Stimulated activated CD4-positive, alpha-beta T cell treated with anti-CD3 and anti-CD28 coated beads, Interleukin-1b, Interleukin-23, amount 100 ng/mL, for 24 hours (primary cell): ENCODE measurements at places on chromosomes 3 and 15.

DNA sequence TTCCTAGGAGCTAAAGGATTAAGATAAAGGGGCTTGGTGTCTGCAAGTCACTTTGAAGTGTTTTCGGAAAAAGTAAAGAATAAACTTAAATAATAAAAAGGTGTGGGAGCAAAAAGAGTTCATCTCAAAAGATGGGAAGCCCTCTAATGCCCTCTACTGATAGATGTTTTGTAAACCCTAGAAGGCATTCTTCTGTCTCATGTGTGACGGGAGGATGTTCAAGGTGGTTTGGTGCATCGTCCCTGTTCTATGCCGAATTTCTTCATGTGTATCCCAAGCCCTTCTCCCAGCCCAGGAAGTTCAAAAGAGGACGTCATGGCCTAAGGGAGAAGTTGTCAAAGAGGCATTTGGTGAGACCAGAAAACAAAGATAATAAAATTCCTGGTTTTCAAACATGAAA lies 37.2 kb downstream of the CCK start:
- no peak for DNase-seq

DNA sequence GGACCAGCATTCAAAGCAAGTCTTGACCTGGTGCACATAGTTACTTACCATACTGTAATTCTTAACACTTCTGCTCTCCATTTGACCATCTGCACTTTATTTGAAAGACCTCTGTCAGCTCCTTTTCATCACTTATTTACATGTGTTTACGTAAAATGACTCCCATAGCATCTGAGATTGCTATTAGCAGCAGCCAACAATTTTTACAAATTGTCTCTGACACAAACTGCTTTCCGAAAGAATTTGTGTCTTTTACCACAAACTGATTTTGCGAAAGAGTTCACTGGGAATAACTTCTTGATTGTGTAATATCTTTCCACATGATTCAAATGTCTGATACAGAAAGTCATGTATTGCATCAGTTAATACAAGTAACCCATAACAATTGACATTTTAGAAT lies 144.1 kb upstream of the PEX5L start:
- DNase-seq: no peak

DNA sequence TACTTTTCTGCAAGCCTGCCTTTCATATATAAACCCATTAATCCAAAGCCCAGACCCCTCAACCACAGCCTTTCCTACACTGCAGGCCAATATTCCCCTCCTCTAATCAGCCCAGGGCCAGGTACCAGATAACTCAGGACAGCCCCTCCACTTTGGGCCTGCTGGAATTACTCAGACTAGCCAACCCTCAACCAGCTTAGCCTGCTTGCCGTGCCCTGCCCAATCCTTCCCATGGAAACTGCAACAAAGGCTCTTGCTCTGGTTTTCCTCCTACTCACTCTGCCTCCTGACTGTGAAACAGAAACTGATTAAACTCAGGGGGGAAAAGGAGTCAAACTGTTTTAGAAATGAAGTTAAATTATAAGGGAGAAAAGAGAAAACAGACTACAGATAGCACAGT lies 248.1 kb downstream of the KLF13 start:
- no peak for DNase-seq

GRCh38 chr3:107633327-107634098 lies 110.8 kb downstream of the BBX start:
- DNase-seq: no peak

- DNase-seq: no peak
These were observed 3.5 kb upstream of the EFCC1 start for GRCh38 chr3:128997486-128998133.

DNA sequence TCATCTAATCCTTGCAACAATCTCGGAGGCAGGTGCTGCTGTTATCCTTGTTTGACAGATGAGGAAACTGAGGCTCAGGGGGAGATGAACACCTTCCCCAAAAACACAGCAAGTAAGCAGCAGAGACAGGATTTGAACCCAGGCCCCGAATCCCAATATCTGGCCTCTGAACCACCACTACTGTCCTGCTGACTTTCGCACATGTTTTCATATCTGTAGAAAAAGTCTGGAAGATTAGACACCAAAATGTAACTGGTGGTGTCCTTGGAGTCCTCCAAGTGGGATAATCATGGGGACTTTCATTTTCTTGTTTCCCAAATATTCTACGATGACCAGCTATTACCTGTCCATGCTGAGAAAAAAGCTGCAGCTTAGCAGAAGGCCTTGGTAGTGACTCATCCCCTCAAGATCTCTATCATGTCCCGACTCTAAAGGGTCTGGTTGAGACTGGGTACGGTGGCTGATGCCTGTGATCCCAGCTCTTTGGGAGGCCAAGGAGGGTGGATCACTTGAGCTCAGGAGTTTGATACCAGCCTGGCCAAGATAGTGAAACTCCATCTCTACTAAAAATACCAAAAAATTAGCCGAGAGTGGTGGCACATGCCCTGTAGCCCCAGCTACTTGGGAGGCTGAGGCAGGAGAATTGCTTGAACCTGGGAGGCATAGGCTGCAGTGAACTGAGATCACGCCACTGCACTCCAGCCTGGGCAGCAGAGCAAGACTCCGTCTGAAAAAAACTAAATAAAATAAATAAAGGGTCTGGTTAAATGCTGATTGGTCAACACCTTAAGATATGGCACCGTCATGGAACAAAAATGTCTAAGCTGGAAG lies 8.6 kb downstream of the IRAK2 start:
- no peak for DNase-seq

- no peak for DNase-seq
These were observed 99.1 kb downstream of the FOXP1 start for GRCh38 chr3:71484452-71484851.

GRCh38 chr15:68794863-68795262 lies 25.8 kb downstream of the ANP32A start:
- no peak for DNase-seq

DNA sequence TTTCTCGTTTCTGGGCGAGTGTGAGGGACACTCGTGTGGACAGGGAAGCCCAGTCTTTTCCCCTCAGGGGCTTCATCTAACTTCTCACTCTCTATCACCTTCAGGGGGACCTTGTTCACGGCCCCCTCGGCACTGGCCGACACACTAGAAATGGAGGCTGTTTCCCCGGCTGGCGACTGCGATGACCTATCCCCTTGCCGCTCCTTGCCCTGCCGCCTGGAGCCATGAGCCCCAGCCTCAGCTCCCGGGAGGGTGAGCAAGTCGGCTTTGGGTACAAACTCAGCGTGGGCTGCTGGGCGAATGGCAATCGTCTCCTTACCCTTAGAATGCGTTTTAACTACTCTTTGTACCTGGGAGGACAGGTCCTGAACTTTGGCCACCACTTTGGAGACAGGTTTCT lies 41.0 kb downstream of the FMN1 start:
- DNase-seq: no peak

DNA sequence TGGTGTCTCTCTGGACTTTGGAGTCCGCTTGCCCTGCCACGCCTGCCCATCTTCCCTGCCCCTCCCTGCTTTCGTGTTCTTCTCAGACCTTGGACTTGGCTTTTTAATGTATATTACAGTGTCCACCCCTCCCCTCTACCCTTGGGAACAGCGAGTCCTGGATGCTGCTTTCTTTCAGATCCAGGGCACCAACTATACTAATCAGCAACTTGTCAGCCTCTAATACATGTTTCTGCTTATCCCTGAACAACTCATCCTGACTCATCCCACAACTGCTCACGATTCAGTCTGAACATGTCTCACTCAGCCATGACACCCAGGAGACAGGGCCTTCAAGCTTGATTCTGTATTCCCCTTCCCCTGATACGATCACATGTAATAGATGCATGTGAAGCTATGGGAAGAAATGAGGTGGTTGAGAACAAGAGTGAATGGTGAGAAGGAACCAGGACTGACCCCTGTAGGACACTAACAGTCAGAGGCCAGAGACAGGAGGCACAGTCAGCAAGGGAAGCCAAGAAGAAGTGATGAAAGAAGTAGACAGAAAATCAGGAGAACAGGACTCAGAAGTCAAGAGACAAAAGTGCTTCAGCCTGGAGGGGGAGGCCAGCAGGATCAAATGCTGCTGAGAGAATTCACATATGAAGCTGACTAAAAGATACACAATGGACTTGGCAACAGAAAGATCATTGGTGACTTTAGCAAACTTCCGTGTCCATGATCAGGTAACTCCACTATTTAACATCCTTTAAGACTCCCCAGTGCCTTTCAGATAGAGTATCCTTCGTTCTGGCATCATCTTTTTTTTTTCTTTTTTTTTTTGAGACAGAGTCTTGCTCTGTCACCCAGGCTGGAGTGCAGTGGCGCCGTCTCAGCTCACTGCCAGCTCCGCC lies 35.4 kb downstream of the BCL2L10 start:
- DNase-seq: no peak

GRCh38 chr3:111238885-111239284 lies 167.3 kb downstream of the NECTIN3 start:
- no peak for DNase-seq

DNA sequence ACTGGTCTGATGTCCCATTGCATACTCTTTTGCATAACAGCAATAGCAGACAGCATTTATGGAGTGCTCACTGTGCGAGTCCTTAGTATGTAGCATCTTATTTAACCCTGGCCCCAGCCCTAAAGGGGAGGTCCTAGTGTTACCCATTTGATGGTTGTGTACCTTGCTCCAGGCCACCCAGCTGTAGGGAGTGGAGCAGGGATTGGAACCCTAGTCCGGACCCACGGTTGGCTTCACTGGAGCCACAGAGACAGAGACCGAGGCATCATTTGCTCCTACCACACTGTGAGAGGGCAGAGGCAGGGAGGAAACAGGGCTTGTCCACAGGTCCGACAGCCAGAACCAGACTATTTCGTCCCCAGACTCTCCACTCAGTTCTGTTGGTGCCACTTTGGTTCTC lies 16.0 kb upstream of the TSEN2 start:
- no peak for DNase-seq

GRCh38 chr3:9077029-9077428 lies 113.8 kb upstream of the RAD18 start:
- DNase-seq: no peak

- DNase-seq: no peak
These were observed 276.2 kb upstream of the EPHA6 start for GRCh38 chr3:96538186-96538585.

DNA sequence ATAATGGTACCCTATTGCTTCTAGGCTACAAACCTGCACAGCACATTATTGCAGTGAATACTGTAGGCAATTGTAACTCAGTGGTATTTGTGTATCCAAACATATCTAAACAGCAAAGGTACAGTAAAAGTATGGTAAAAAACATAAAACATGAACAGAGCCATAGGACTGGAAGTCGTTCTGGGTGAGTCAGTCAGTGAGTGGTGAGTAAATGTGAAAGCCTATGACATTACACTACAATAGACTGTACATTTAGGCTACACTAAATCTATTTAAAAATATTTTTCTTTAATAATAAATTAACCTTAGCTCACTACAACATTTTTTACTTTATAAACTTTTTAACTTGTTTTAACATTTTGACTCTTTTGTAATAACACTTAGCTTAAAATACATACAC lies 21.3 kb downstream of the RAB6B start:
- no peak for DNase-seq

DNA sequence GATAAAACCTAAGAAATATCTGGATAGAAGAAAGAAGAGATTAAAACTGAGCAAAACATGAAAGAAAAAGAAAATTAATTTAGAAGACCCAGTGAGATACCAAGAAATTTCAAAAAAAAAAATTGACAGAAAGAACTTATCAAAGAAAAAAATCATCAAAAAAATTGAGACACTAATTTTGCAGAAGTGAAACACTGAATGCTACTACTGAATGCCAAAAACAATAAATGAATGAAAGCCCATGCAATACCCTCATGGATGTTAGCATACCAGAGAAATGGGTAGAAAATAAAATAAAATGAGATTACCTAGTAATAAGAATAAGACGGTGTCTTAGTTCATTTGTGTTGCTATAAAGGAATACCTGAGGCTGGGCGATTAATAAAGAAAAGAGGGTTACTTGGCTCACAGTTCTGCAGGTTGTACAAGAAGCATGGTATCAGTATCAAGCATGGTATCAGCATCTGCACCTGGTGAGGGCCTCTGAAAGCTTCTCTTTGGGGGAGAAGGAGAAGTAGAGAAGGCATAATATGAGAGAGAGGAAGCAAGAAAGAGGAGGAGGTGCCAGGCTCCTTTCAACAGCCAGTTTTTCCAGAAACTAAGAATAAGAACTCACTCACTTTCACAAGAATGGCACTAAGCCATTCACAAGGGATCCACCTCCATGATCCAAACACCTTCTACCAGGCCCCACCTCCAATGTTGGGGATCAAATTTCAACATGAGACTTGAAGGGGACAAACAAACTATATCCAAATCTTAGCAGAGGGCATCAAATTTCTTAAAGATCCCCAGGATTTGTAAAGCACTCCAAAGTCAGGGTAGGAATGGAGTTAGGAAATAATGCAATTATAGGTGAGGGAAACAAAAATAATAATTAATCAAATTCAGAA lies 73.2 kb downstream of the BTLA start:
- DNase-seq: no peak

GRCh38 chr3:137335478-137335877 lies 377.7 kb downstream of the IL20RB start:
- no peak for DNase-seq

DNA sequence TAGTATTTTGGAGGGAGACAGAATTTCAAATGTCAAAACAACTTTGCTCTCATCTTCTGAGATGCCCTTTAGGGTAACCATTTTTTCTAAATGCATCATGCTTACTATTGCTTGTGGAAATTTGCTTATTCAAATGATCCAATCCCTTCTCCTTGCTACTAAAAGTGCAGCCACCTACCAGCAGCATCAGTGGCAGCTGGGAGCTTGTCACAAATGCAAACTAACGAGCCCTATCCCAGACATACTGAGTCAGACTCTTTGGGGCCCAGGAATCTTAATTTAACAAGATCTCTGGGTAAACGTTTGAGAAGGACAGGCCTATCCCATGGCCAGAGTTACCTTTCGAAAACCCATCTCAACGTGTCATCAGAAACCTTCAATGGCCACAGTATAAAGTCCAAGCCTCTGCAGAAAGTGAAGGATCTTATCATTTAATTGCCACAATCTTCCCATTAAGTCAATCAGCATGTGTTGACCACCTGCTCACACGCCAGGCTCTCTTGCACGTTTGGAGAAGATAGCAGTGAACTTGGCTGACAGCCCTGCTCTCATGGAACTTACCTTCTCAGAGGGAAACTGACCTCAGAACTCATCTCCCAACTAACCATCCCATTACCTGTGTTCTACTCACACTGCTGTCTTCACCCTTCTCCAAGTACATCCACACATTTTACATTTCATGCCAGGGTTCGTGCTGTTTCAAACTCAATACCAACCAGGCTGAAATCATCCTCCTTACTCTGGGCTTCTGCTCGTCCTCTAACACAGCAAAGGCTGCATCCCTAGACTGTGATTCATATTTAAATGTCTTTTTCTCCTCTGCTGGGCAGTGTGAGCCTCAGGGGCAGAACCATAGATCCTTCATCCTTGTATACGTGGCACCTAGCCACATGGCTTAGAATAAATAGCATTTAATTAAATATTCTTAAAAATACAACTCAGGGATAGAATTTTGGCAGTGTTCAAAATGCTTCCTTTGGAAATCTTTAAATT lies 24.8 kb upstream of the VGLL4 start:
- DNase-seq: no peak

GRCh38 chr3:150370122-150370602 lies 37.9 kb upstream of the TSC22D2 start:
- no peak for DNase-seq

- DNase-seq: no peak
These were observed 224.2 kb upstream of the CFAP20DC start for GRCh38 chr3:59273976-59274375.
